Stomach (tissue), 19 donors: ENCODE measurements at places on chromosomes 1 and 21.

DNA sequence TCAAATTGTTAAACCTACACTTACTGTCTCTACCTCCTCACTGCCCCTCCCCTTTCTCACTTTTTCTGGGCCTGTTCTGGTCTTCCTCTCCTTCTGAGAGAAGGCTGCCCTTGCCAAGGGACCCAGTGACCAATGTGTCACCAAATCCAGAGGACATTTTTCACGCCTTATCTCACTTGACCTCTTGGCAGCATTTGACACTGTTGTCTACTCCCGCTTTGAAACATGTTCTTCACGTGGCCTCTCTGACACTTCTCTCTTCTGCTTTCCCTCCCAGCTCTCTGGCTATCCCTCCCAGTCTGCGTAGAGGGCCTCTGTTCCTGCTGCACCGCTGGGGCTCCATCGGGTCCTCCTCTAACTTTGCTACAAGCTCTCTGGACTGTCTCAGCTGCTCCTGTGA, 25.3 kb downstream of the KCNQ4 start:
- H3K4me1 ChIP-seq = no peaks in the 10 kb centered on the region
- no peaks in the 10 kb centered on the region for H3K27me3 ChIP-seq
- H3K36me3 ChIP-seq = no peaks in the 10 kb centered on the region

GRCh38 chr1:32338637-32339145, 2.7 kb upstream of the MARCKSL1 start:
- DNase-seq = no peak
- H3K27me3 ChIP-seq = no peaks in the 10 kb centered on the region
- H3K27ac ChIP-seq = peak overlapping the region; percentile 86
- no peaks in the 10 kb centered on the region for H3K36me3 ChIP-seq
- H3K4me3 ChIP-seq = no peak overlapping the region
- peaks cover 45% of the 10 kb centered on the region for H3K4me1 ChIP-seq

GRCh38 chr1:29312469-29313461, 76.4 kb downstream of the PTPRU start:
- no peak overlapping the region for H3K4me3 ChIP-seq
- H3K27me3 ChIP-seq = no peaks in the 10 kb centered on the region
- peaks cover 90% of the 10 kb centered on the region for H3K36me3 ChIP-seq
- DNase-seq = no peak
- H3K4me1 ChIP-seq = no peaks in the 10 kb centered on the region

GRCh38 chr1:44603718-44604117, 70.6 kb downstream of the TMEM53 start:
- no peaks in the 10 kb centered on the region for H3K36me3 ChIP-seq
- H3K4me1 ChIP-seq = peaks cover 13% of the 10 kb centered on the region
- DNase-seq = peak; percentile 49
- H3K4me3 ChIP-seq = no peak overlapping the region

DNA sequence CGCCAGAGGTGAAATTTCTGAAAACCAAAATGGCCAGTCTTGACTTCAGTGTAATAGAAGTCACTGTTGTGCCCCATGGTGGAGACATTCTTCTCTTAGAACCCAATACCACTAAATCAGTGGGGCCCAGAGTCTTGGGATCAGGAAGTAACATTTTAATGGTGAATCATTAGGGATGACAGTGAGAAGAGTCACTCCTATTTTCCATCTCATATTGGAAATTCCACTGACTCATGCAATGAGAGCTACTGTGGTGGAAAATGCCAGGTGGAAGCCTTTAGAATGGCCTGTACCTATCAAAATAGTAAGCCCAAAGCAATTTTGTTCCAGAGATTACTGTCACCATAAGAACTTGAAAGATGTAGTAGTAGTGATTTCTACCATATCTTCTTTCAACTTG, 20.6 kb upstream of the PPM1J start:
- no peaks in the 10 kb centered on the region for H3K36me3 ChIP-seq
- H3K4me3 ChIP-seq = no peak overlapping the region
- H3K27me3 ChIP-seq = peaks cover 14% of the 10 kb centered on the region
- H3K27ac ChIP-seq = no peak overlapping the region
- no peaks in the 10 kb centered on the region for H3K4me1 ChIP-seq

GRCh38 chr21:30072496-30072895, 94.1 kb downstream of the CLDN17 start:
- no peak overlapping the region for H3K4me3 ChIP-seq
- H3K27ac ChIP-seq = no peak overlapping the region
- no peaks in the 10 kb centered on the region for H3K27me3 ChIP-seq
- H3K4me1 ChIP-seq = no peaks in the 10 kb centered on the region

GRCh38 chr1:1761504-1762376, 16.5 kb downstream of the NADK start:
- peaks cover 52% of the 10 kb centered on the region for H3K36me3 ChIP-seq
- H3K4me1 ChIP-seq = peaks cover 30% of the 10 kb centered on the region
- no peaks in the 10 kb centered on the region for H3K27me3 ChIP-seq
- H3K4me3 ChIP-seq = no peak overlapping the region
- no peak for DNase-seq
- H3K27ac ChIP-seq = peak overlapping the region; percentile 18

- H3K36me3 ChIP-seq = no peaks in the 10 kb centered on the region
- H3K27me3 ChIP-seq = no peaks in the 10 kb centered on the region
- H3K27ac ChIP-seq = no peak overlapping the region
- no peak for DNase-seq
- H3K4me3 ChIP-seq = no peak overlapping the region
Measured at GRCh38 chr1:218953386-218953785, 220.3 kb upstream of the LYPLAL1 start.

DNA sequence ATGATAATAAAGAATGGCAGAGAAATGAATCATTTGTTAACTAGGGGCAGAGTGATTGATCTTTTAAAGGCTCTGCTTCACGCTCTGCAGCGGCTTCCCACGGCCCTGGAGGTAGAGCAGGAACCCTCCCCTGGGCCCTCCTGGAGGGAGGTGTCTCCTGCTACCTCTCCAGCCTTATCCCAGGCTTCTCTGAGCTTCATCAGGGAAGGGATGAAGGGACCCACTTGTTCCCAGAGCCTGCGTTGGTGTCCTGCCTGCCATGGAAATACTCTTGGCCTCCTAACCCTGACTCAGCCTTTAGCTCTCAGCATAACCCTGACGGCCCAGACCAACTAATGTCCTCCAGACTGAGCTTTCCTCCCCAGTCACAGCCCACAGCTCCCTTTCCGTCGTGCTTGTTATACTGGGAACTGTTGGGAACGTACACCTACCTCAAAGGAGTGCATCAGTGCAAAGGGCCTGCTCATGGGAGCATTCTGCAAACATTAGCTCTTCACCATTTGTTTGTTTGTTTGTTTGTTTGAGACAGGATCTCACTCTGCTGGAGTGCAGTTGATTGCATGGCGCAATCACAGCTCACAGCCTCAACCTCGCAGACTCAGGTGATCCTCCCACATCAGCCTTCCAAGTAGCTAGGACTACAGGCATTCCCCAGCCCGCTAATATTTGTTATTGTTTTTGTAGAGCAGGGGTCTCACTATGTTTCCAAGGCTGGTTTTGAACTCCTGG, 17.4 kb upstream of the HNRNPU start:
- H3K4me3 ChIP-seq = no peak overlapping the region
- H3K27me3 ChIP-seq = no peaks in the 10 kb centered on the region
- H3K36me3 ChIP-seq = no peaks in the 10 kb centered on the region
- H3K27ac ChIP-seq = no peak overlapping the region
- H3K4me1 ChIP-seq = no peaks in the 10 kb centered on the region

DNA sequence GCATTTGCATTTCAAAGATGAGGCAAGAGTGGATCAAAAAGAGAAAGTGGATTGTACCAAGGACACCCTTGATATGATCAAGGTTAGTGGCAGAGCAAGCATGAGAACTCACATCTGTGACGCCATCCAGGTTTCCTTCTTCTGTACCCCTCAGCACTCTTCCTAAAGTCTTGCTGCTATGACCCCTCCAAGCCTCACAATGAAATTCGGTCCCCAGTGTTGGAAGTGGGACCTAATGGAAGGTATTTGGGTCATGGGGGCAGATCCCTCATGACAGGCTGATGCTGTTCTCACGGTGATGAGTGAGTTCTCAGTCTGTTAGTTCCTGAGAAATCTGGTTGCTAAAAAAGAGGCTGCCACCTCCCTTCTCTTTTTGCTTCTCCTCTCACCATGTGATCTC, 86.4 kb downstream of the PGM1 start:
- H3K4me1 ChIP-seq = peaks cover 9% of the 10 kb centered on the region
- DNase-seq = no peak
- H3K36me3 ChIP-seq = no peaks in the 10 kb centered on the region
- no peak overlapping the region for H3K27ac ChIP-seq
- H3K27me3 ChIP-seq = no peaks in the 10 kb centered on the region

DNA sequence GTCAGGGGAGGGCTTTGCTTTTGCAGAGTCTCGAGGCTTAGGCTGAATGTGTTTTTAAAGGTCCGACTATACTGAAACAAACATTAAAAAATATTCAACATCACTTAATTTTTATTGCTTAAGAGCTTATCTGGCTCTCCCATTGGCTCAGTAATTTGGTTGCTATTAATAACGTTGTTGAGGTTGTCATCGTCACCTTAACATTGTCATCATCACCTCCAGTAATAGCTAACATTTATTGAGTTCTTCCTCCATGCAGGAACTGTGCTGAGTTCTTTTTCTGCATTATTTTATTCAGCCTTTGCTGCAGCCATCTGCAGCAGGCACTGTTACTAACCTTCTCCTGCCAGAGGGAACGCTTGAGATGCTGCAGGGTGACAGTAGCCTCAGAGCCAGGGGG, 40.1 kb downstream of the ADARB1 start:
- no peak for DNase-seq
- no peaks in the 10 kb centered on the region for H3K36me3 ChIP-seq
- H3K4me3 ChIP-seq = no peak overlapping the region
- no peak overlapping the region for H3K27ac ChIP-seq
- H3K27me3 ChIP-seq = no peaks in the 10 kb centered on the region

GRCh38 chr1:201361652-201362504, 15.6 kb downstream of the TNNT2 start:
- peak; percentile 69 for DNase-seq
- H3K4me1 ChIP-seq = no peaks in the 10 kb centered on the region
- H3K36me3 ChIP-seq = no peaks in the 10 kb centered on the region
- H3K27me3 ChIP-seq = no peaks in the 10 kb centered on the region

- H3K4me3 ChIP-seq = no peak overlapping the region
- no peaks in the 10 kb centered on the region for H3K36me3 ChIP-seq
- no peaks in the 10 kb centered on the region for H3K27me3 ChIP-seq
- no peaks in the 10 kb centered on the region for H3K4me1 ChIP-seq
- no peak overlapping the region for H3K27ac ChIP-seq
Measured at GRCh38 chr1:77012066-77012465, 144.8 kb downstream of the ST6GALNAC5 start.

- H3K4me1 ChIP-seq = no peaks in the 10 kb centered on the region
- no peak overlapping the region for H3K27ac ChIP-seq
Measured at GRCh38 chr1:204983136-204983535, 59.9 kb upstream of the CNTN2 start.

DNA sequence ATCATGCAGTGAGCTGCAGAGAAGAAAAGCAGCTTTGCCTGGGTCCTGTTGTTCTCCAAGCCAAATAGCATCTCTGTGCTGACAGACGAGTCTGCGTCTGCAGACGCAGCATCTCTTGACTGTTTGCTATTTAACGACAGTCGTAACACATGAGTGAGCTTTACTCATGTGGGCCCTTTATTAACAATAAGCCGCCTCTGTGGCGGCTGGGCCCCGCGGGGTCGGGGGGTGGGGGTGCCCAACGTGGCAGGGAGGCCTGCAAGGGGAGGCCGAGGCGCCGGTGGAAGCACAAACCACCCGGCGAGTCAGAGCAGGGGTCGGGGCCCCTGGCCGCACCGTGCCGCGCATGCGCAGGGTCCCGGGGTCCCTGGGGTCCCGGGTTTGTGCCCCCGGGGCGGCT, 435.1 kb downstream of the KIF26B start:
- DNase-seq = no peak
- H3K36me3 ChIP-seq = no peaks in the 10 kb centered on the region
- H3K27ac ChIP-seq = no peak overlapping the region
- H3K4me3 ChIP-seq = no peak overlapping the region
- peaks cover 5% of the 10 kb centered on the region for H3K4me1 ChIP-seq

DNA sequence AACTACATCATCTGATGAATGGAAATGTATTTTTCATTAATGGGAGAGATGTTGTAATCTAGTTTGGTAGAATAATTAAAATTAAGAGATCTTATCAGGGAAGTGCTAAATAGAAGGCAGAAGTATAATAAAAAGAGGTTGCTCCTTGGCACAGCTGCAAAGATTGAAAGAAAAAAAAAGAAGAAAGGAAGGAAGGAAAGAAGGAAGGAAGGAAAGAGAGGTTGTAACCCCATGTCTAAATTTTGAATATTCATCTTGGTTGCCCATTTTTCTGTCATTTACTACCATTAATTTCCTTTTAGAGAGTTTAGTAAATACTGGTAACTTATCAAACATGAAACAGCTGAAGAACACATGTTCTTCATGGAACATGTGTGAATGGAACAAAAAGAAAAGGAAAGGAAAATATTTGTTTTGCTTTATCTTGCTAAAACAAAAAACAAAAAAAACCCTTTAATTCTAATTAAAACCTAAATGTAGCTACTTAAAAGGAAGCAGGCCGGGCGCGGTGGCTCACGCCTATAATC, 10.5 kb upstream of the MDM4 start:
- no peaks in the 10 kb centered on the region for H3K27me3 ChIP-seq
- H3K4me1 ChIP-seq = peaks cover 24% of the 10 kb centered on the region
- H3K4me3 ChIP-seq = peak overlapping the region; percentile 51
- no peak for DNase-seq

DNA sequence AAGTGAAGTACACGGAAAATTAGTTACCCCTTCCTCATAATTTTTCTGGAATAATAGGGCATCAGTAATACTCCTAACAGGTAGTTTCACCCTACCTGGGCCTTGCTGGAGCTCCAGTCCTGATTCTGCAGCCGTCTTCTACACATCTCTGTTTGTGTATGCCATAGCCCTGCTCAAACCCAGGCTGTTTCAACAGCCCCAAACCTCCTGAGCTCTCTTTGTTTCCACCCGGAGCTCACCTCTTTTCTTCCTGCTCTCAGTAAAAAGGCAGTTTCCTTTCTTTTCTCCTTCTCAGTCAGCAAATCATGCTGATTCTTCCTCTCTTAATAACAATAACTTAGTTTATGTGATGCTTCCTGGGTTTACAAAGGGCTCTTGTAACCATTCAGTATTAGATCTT, 355.1 kb upstream of the RUNX1 start:
- H3K27ac ChIP-seq = no peak overlapping the region
- no peak for DNase-seq
- peaks cover 11% of the 10 kb centered on the region for H3K4me1 ChIP-seq
- no peak overlapping the region for H3K4me3 ChIP-seq

GRCh38 chr1:55679971-55680370, 464.8 kb upstream of the USP24 start:
- H3K27ac ChIP-seq = no peak overlapping the region
- no peaks in the 10 kb centered on the region for H3K4me1 ChIP-seq
- H3K27me3 ChIP-seq = no peaks in the 10 kb centered on the region
- no peak overlapping the region for H3K4me3 ChIP-seq

DNA sequence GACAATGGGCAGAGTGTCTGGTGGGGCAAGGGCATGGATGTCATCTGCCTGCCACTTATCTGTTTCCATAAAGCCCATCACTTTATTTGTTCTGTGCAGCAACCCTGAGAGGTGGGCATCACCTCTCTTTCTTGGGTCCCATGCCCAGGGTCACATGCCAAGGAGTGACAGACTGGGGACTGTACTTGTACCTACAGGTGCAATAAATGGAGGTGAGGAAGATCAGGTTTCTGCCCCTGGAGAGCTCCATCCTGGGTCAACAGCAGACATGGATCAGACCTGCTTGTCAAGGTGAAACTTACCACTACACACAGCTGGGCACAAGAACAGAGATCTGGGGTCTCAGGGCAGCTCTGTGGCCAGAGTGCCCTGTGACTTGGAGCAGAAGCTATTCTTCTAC, 18.4 kb upstream of the PRDM16 start:
- H3K4me1 ChIP-seq = no peaks in the 10 kb centered on the region
- peaks cover 43% of the 10 kb centered on the region for H3K27me3 ChIP-seq
- no peaks in the 10 kb centered on the region for H3K36me3 ChIP-seq

GRCh38 chr1:151988405-151988923, 5.2 kb downstream of the S100A10 start:
- peaks cover 45% of the 10 kb centered on the region for H3K4me1 ChIP-seq
- peaks cover 16% of the 10 kb centered on the region for H3K36me3 ChIP-seq
- DNase-seq = no peak
- no peaks in the 10 kb centered on the region for H3K27me3 ChIP-seq
